Activated naive CD4-positive, alpha-beta T cell treated with anti-CD3 and anti-CD28 coated beads for 36 hours (primary cell): ENCODE measurements at places on chromosomes 13 and 19. TPM values are rescaled to one million over a fixed set of nuclear protein-coding genes. Genes with fewer than 3 reads are reported as not detected.

- no peak overlapping the region for H3K4me3 ChIP-seq
- no peak overlapping the region for H3K27ac ChIP-seq
- H3K4me1 ChIP-seq, result peaks cover 1% of the 10 kb centered on the region
- H3K27me3 ChIP-seq, result peaks cover 2% of the 10 kb centered on the region
- H3K36me3 ChIP-seq, result no peaks in the 10 kb centered on the region
Measured at GRCh38 chr19:2355168-2356035, 4.7 kb upstream of the TMPRSS9 start.

Gene EEF2
- 3,914 TPM for total RNA-seq

GRCh38 chr13:99220199-99220935 is 19.7 kb downstream of the UBAC2 start:
- H3K4me3 ChIP-seq, result peak overlapping the region; percentile 23
- H3K4me1 ChIP-seq, result peaks cover 87% of the 10 kb centered on the region
- H3K36me3 ChIP-seq, result peaks cover 3% of the 10 kb centered on the region

DNA sequence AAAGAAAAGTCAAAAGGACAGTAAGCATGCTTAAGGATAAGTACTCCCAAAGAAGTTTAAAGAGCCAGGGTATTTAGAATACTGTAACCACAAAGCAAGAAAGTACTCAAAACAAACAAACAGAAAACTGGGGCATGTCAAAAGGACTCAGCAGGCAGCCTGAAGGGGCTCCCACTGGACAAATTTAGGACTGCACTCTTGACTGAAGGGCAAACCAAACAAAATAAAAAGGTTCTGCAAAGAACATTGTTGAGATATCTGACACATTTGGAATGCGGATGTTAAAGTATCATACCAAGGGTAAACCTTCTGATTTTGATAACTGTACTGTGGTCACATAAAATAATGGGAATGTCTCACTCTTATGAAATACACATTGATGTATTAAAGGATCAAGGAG is 157.4 kb downstream of the TNFSF13B start:
- no peaks in the 10 kb centered on the region for H3K27me3 ChIP-seq
- H3K36me3 ChIP-seq, result no peaks in the 10 kb centered on the region
- peaks cover 6% of the 10 kb centered on the region for H3K4me1 ChIP-seq
- DNase-seq, result no peak
- no peak overlapping the region for H3K4me3 ChIP-seq

GRCh38 chr19:1962674-1963073 is 21.7 kb downstream of the CSNK1G2 start:
- H3K27ac ChIP-seq, result no peak overlapping the region
- H3K4me1 ChIP-seq, result peaks cover 18% of the 10 kb centered on the region
- no peak for DNase-seq
- peaks cover 2% of the 10 kb centered on the region for H3K36me3 ChIP-seq

Gene LGALS16
- total RNA-seq, result not detected

DNA sequence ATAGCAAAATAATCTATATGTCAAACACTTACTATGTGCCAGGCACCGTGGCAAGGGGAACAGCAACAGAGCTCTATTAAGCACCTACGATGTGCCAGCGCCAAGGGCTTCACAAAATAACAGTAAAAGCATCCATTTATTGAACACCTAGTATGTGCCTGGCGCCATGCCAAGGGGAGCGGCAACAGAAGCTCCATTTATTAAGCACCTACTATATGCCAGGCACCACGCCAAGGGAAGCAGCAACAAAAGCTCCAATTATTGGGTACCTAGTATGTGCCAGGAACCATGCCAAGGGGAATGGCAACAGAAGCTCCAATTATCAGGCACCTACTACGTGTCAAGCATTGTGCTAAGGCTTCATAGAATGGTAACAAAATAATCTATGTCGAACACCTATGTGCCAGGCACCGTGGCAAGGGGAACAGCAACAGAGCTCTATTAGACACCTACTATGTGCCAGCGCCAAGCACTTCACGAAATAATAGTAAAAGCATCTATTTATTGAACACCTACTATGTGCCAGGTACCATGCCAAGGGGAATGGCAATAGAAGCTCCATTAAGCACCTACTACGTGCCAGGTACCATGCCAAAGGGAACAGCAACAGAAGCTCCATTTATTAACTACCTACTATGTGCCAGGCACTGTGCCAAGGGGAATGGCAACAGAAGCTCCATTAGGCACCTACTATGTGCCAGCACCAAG is 107.7 kb downstream of the PTPRS start:
- H3K4me1 ChIP-seq, result peaks cover 6% of the 10 kb centered on the region
- H3K27me3 ChIP-seq, result peaks cover 12% of the 10 kb centered on the region
- no peak overlapping the region for H3K4me3 ChIP-seq
- DNase-seq, result no peak
- no peaks in the 10 kb centered on the region for H3K36me3 ChIP-seq

DNA sequence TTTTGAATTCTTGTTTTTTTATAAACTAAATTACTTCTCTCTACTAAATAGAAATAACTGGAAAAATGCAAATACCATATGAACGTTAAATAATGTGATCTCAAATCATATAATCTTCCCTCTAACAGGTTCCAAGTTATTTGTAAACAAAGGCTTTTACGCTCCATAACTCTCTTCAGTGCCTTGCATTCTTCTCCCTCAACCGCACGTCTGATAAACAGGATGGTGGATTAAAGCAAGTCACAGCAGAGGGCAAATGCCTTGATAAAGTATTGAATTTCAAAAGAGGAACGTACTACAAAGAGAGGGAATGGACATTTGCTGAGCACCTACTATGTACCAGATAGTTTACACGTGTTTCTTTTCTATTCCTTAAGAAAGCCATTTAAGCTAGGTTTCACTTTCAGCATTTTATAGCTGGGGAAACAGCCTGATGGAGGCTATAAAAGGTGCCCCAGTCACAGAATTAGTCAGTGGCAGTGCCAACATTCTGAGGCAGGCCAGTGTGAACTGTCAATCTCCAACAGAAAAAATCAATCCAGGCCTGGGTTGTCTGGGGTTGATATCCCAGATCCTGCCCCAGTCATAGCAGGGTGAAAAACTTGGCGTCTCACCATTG is 15.8 kb downstream of the MRPS31 start:
- no peak overlapping the region for H3K4me3 ChIP-seq
- no peak for DNase-seq
- peaks cover 6% of the 10 kb centered on the region for H3K4me1 ChIP-seq
- no peaks in the 10 kb centered on the region for H3K27me3 ChIP-seq
- H3K36me3 ChIP-seq, result peaks cover 28% of the 10 kb centered on the region

GRCh38 chr13:94292323-94292640 is 187.2 kb downstream of the DCT start:
- DNase-seq, result no peak
- no peak overlapping the region for H3K27ac ChIP-seq
- no peaks in the 10 kb centered on the region for H3K36me3 ChIP-seq
- H3K4me1 ChIP-seq, result peaks cover 2% of the 10 kb centered on the region
- H3K4me3 ChIP-seq, result no peak overlapping the region

Gene ZNF723
- total RNA-seq, result not detected

DNA sequence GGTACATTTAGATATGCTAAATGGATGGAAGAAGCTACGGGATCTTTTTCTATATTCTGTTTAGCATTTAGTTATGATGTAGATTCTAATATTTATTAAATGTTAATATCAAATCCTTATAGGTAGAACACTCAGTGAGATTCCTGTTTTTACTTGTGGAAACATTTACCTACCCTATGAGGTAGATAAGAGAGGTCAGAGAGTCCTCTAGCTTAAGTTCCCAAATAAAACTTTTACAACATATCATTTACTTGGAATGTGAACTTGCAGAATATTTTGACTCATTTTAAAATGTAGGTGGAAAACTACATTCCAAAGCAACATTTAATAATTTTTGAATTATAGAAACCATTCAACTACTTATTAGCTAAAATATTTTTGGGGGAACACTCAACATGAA is 63.7 kb downstream of the UBL3 start:
- no peak overlapping the region for H3K27ac ChIP-seq
- DNase-seq, result no peak
- H3K36me3 ChIP-seq, result no peaks in the 10 kb centered on the region
- H3K4me3 ChIP-seq, result no peak overlapping the region
- H3K4me1 ChIP-seq, result peaks cover 33% of the 10 kb centered on the region

- peak; percentile 15 for DNase-seq
- H3K27me3 ChIP-seq, result no peaks in the 10 kb centered on the region
- H3K36me3 ChIP-seq, result peaks cover 63% of the 10 kb centered on the region
- peaks cover 73% of the 10 kb centered on the region for H3K4me1 ChIP-seq
- H3K4me3 ChIP-seq, result peak overlapping the region; percentile 12
Measured at GRCh38 chr19:21023901-21024300, 3.4 kb downstream of the ZNF430 start.

- peak; percentile 72 for DNase-seq
- no peaks in the 10 kb centered on the region for H3K36me3 ChIP-seq
- H3K27me3 ChIP-seq, result peaks cover 5% of the 10 kb centered on the region
- H3K27ac ChIP-seq, result no peak overlapping the region
- H3K4me3 ChIP-seq, result no peak overlapping the region
- H3K4me1 ChIP-seq, result peaks cover 11% of the 10 kb centered on the region
Measured at GRCh38 chr19:48403606-48404005, 10.1 kb downstream of the GRIN2D start.
